Activated CD4-positive, CD25-positive, alpha-beta regulatory T cell treated with anti-CD3 and anti-CD28 coated beads, Interleukin-2, amount 50 U/mL, for 72 hours (primary cell): ENCODE measurements at places on chromosomes 6 and 20.

GRCh38 chr6:9248133-9248532, 812.8 kb upstream of the SLC35B3 start:
- DNase-seq, result no peak

GRCh38 chr20:50221501-50222308, 31.1 kb downstream of the CEBPB start:
- no peak for DNase-seq

GRCh38 chr6:119220452-119220851, 129.1 kb downstream of the MAN1A1 start:
- no peak for DNase-seq

GRCh38 chr6:162854734-162855191, 127.0 kb downstream of the PACRG start:
- no peak for DNase-seq

DNA sequence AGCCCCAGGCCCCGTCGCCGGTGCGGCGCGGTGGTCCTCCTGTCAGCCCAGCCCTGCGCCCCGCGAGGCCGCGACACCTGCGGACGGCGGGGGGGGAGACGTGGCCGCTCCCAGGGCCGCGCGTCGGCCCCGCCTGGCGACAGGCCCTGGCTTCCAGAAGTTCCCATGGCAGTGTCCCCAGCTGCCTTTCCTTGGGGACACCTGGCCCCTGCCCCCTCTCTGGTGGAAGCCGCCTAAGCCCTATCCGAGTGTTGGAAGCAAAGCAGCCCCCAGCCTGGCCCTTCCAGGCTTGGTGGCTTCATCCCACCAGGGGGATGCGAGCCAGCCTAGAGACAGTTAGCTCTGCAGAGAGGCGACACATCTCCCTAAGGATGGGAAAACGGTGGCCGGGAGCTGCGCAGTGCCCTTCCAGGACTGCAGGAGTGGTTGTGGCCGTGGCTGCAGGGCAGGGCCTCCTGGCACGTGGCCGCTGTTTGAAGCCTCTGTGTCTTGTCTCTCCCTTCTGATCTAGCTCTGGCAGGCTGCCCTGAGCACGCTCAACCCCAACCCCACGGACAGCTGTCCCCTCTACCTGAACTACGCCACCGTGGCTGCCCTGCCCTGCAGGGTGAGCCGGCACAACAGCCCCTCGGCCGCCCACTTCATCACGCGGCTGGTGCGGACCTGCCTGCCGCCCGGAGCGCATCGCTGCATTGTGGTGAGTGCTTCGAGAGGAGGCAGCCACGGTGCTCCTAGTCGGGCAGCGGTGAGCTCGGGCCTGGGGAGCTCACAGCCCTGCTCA, 816 bp downstream of the NPEPL1 start:
- no peak for DNase-seq

- DNase-seq, result no peak
Observed at GRCh38 chr6:75906871-75907270, 157.8 kb downstream of the MYO6 start.

GRCh38 chr6:53244399-53244931, 95.8 kb upstream of the GCM1 start:
- DNase-seq, result no peak
